ENCODE measurements at places on chromosomes 7 and 10.
A peak's percentile ranks its signal among the peaks of the same experiment; 100 is the strongest.

DNA sequence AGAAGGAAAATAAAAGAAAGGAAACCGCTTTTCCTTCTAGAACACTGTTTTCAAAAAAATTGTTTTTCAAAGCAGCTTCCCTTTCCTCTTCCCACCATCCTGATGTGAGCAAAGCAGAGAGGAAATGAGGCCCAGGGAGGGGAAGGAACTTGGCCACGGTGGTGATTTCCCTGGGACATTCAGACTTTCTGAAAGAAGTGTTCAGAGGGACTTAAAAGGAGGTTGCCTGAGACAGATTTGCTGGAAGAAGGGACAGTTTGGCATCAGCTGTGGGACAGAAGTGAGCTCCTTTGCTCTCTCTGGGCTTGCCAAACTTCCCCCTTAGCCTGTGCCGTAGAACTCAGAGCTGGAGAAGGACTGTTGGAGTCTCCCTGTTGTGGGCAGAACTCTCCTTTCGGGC is 30.3 kb downstream of the ADCYAP1R1 start:
- DNase-seq = no peak

DNA sequence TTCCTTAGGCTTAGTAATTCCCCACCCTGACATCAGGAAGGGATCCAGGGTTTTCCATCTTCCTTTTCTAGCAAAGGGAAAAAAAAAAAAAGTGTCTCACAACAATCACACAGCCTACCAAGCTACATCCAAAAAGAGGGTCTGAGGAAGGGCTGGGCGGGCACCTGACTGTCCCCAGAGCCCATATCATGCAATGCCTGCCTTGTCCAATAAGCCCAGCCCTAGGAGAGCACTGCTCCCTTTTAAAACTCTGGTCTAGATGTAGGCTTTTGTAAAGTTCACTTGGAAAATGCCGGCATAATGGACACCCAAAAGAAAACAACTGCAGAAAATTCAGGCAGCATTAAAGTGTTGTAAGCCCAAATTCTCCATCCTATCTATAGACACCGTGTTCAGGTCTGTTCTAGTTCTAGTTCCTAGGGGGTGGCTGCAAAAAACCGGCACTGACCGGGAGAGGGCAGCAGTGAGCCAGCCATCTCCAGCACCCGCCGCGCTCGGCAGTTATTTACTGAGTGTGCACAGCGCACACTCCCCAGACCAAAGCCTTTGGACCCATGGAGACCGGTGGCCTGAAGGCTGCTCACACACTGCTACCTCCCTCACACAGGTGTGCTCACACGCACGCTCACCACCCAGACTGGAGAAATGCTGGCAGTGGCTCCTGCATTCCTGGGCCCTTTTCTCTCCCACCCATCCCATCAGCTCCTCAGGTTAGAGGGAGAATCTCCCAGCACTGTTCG is 48.7 kb downstream of the PODXL start:
- DNase-seq = peak; percentile 68

DNA sequence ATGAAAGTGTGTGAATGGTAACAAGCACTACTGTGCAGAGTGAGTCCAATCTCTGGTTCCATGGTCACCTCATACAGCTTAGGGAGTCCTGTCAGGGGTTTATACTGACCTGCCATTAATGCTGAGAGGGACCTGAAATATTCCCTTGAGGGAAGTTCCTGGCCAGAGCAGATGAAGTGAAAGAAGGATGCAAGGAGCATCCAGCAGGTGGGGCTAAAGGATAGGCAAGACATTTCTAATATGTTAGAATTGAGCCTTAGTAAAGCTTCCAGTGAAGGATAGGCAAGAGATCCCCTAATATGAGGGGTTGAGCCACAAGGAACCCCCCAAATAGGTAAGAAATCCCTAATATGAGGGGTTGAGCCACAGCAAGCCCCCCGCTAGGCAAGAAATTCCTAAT is 25.5 kb upstream of the FAM221A start:
- peak; percentile 12 for DNase-seq

GRCh38 chr10:47019155-47020145 is 108.2 kb downstream of the PTPN20 start:
- no peak for DNase-seq

DNA sequence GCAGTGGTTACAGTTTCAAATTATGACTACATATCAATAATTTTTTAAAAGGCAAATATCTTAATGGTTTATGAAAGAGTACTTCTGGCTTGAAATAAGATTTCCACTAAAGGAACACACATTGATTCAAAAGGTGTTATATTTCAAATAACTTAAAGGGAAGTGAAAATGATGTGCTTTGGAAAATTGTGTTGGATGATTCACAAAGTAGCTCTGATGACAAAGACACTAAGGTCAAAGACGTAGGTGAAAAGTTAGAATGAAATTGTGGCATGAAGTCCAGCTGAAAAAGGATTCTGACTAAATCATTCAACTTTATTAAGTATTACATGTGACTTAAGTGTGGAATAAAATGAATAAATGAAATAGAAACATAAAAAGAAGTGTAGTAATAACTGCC is 20.8 kb upstream of the OR2A5 start:
- DNase-seq = no peak

GRCh38 chr10:124149189-124150042 is 56.0 kb upstream of the CHST15 start:
- DNase-seq = no peak

DNA sequence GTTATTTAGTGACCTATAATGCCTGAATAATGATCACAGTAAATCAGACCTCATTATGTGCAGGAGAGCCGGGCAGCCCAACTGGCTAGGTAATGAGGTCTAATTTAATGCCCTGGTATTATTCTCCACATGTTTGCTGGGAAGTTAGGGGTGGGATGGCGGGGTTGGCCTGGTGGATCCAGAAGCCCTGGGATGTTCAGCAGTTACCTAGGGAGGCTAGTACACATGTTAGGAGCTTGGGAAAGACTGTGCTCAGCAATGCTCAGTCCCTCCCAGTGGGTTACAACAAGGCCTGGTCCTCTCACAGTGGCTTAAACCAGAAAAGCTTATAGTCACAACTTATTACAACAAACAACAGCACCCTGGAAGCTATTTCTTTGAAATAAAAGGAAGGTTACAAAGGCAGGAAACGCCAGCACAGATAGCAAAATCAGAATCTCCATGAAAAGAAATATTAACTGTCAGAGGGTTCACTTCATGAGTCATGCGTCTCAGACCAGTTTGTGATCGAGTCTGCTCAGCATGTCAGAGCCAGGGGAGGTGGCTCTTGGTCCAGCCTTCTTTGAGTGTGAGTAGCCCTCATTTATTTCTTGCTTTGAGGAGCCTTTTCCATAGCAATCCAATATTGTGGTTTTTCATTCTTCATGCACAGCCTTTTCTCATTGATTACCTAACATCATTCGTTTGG is 418.6 kb upstream of the NPVF start:
- no peak for DNase-seq

GRCh38 chr7:70035955-70036354 is 437.7 kb downstream of the AUTS2 start:
- no peak for DNase-seq

DNA sequence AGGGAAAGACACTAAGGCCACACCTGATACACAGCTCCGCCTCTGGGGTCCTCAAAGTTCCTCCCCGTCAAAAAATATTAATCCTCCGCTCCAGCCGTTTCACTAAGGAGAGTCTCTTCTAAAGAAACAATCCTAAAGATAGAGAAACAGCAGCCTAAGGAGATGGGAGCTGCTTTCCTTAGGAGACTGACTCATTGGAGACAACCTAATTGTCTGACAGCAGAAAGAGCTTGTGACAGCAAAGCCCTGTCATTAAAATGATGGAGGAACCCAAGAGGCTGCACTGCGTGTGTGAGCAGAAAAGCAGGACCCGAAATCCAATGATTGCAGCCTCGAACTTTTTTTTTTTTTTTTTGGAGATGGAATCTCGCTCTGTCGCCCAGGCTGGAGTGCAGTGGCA is 44.0 kb upstream of the TNRC18 start:
- no peak for DNase-seq

- DNase-seq = no peak
Observed at GRCh38 chr7:7565746-7566650, 686 bp upstream of the MIOS start.

DNA sequence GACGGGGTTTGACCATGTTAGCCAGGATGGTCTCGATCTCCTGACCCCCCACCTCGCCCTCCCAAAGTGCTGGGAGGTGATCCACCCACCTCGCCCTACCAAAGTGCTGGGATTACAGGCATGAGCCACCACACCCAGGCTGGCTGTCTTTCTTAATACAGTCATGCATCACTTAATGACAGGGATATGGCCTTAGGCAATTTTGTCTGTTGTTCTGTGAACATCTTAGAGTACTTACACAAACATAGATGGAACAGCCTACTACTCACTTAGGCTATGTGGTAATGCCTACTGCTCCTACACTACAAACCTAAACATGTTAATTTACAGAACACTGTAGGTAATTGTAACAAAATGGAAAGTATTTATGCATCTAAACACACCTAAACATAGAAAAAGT is 106.6 kb upstream of the KCNMA1 start:
- no peak for DNase-seq

- peak; percentile 39 for DNase-seq
Observed at GRCh38 chr10:30432622-30433305, 1.2 kb upstream of the MAP3K8 start.

GRCh38 chr10:1654811-1655356 is 82.4 kb downstream of the ADARB2 start:
- no peak for DNase-seq

GRCh38 chr7:95863623-95864022 is 91.3 kb downstream of the DYNC1I1 start:
- no peak for DNase-seq

DNA sequence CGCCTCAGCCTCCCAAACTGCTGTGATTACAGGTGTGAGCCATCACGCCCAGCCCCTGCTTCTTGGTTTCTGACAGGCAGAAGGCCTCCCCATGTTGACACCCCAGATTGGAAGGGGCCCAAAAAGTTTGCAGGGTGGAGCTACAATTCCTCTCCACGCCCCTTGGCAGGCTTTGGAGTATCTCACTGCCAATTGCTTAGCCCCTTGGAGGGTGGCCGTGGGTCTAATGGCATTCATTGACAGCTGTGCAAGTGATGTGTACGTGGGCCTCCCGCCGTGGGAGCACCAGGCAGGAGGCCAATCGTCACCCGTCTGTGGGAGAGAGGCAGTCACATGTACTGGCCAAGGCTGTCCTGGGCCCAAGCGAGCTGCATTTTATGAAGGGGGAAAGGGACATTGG is 73.7 kb upstream of the PPIF start:
- DNase-seq = peak; percentile 42

DNA sequence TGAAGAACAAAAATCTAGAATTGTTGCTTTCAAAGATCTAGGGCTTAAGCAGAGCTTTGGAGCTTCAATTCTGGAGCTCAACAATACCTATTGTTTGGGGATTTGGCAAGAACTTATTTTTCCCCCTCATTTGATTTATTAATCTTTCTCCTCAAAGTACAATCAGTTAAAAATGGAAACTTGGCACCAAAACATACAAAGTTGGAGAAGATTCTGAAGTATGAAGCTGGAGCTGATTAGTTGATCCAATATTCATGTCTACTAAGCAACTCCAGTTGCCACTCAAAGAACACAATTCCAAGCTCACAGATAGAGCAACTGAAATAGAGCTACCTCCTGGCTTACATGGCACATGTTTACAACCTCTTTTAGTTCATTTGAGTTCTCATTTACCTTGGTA is 3.8 kb downstream of the FAM13C start:
- no peak for DNase-seq

- DNase-seq = no peak
Observed at GRCh38 chr7:120732256-120732655, 125.7 kb downstream of the TSPAN12 start.

- DNase-seq = no peak
Observed at GRCh38 chr10:50648089-50648934, 24.6 kb upstream of the SGMS1 start.

DNA sequence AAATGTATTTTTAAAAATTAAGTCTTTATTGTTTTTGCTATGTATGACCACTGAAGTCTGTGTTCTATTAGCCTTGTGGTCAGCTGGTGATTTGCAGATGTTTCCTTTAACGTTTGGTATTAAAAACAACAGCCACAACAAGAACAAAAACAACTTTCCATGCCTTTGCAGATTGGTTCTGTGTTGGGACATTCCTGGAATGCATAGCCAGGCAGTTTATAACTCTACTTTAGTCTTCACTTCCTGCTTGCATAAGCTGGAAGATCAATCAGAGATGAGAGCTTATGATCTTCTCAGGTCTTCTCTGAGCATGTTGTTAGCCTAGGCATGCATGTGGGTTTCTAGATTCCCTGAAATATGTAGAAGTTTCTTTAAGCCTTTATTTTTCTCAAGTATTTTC is 58.9 kb upstream of the SEMA3C start:
- DNase-seq = peak; percentile 52

- DNase-seq = no peak
Observed at GRCh38 chr7:74030861-74031260, 2.9 kb downstream of the ELN start.

GRCh38 chr10:95133016-95133752 is 60.9 kb upstream of the ACSM6 start:
- DNase-seq = peak; percentile 78

- DNase-seq = peak; percentile 89
Observed at GRCh38 chr10:86648704-86649427, 5.5 kb upstream of the OPN4 start.

DNA sequence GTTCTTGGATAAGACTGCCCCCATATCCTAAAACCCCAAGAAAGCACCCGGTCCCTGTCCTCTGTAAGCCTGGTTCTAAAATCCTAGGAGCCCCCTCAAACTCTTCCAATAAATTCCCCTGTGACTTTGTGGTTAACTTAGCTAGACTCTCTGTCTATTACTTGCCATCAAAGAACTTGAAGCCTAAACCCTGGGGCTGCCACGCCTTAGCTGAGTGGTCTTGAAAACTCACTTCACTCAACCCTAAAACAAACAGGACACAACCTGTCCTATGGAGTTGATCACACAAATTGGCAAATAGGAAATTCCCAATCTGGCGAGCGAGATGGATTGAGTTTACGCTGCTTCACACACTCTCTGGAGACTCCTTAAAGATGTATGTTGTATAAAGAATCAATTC is 191.4 kb upstream of the SVIL start:
- DNase-seq = no peak

DNA sequence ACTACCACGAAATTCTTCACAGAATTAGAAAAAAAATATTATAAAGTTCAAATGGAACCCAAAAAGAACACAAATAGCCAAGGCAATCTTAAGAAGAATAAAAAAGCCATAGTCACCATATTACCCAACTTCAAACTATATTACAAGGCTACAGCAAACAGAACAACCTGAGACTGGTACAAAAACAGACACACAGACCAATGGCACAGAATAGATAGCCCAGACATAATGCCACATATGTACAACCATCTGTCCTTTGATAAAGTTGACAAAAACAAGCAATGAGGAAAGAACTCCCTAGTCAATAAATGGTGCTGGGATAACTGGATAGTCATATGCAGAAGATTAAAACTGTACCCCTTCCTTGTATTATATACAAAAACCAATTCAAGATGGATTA is 808.5 kb upstream of the ZWINT start:
- DNase-seq = no peak

DNA sequence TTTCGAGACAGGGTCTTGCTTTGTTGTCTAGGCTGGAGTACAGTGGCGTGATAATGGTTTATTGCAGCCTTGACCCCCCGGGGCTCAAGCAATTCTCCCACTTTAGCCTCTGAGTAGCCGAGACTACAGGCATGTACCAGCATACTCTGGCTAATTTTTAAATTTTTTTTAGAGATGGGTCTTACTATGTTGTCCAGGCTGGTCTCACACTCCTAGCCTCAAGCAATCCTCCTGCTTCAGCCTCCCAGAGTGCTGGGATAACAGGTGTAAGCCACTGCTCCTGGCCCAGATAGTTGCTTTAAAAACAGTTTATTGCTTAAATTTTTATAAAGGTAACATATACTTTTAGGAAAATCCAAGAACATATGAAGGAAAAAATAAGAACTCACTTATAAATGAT is 26.3 kb downstream of the NEURL1 start:
- DNase-seq = no peak

- no peak for DNase-seq
Observed at GRCh38 chr7:152871678-152872060, 112.1 kb downstream of the ACTR3B start.

All from fibroblast of skin of scalp (primary cell).